Cerebellar cortex (tissue), 1 donor: ENCODE measurements at places on chromosomes 11 and 22.

- no peak for DNase-seq
These were observed 80.8 kb downstream of the GRK3 start for GRCh38 chr22:25645266-25645665.

- DNase-seq = no peak
These were observed 16.6 kb downstream of the DGAT2 start for GRCh38 chr11:75785187-75785586.

DNA sequence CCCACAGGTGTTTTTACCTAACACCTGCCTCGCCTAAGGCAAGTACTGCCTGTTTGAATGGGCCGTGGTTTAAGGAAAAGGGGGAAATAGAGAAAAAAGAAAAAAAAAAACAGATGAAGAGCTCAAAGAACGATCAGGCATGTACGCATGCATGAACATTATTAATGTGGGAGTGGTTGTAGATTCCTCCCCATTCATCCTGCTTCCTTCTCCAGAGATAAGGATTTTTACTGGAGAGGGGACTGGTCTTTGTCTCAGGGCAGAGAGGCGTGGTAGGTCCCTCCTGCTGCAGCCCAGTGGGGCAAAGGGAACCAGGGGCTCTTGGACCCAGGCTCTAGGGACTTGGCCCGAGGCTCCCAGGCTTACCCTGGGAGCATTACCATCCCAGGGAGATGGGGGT is 23.1 kb downstream of the RPS6KA4 start:
- DNase-seq = no peak

DNA sequence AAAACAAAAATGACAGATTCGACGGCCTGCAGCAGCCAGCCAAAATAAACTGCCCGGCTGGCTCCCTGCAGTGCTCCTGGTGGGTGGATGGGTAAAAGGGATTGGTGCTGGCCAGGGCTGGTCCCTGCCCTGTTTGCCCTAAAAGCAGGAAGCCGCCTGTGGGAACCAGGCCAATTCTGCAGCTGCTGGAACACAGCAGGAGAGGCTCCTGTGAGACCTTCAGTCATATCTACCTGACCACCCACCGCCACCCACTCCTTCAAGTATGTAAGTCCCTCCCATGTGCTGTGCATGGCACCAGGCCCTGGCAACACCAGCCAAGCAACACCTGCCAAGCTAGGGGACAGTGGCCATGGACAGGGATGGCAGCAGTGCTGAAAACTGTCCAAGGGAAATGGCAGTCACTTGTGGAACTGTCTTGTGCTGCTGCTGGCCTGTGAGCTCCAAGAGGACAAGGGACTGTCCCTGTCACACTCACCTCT is 48.7 kb upstream of the ARFGAP3 start:
- peak; percentile 43 for DNase-seq

DNA sequence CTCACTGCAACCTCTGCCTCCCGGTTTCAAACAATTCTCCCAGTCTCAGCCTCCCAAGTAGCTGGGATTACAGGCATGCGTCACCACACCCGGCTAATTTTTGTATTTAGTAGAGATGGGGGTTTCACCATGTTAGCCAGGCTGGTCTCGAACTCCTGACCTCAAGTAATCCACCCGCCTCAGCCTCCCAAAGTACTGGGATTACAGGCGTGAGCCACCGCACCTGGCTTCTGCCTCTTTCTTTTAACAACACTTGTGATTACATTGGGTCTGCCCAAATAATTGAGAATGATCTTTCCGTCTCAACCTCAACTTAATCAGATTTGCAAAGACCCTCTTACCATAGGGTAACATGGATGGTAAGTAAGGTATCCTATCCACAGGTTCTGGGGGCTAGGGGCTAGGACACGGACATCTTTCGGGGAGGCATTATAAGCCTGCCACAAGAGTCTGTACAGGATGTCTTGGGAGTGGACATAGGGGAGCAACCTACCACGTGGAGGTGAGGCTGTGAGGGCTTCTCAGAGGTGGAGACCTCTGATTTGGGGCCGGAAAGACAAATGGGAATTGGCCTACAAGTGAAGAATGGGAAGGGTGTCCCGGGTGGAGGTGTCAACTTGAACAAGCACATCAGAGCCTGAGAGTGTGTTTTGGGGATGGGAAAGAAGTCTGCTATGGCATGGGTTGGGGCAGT is 2.7 kb upstream of the CBX6 start:
- no peak for DNase-seq

GRCh38 chr22:44369293-44369661 is 56.5 kb upstream of the SHISAL1 start:
- no peak for DNase-seq
